ENCODE measurements at places on chromosomes 1 and 21.

- no peak for DNase-seq
Measured at GRCh38 chr1:227894831-227895451, 52.8 kb downstream of the WNT9A start.

- no peak for DNase-seq
Measured at GRCh38 chr1:180548686-180549317, 10.0 kb upstream of the OVAAL start.

- DNase-seq: peak; percentile 14
Measured at GRCh38 chr1:12447849-12448312, 170.1 kb downstream of the DHRS3 start.

GRCh38 chr1:172254521-172255222, 165.8 kb upstream of the C1orf105 start:
- peak; percentile 14 for DNase-seq

GRCh38 chr1:58231204-58231603, 315.3 kb downstream of the OMA1 start:
- no peak for DNase-seq
